ENCODE measurements at places on chromosomes 2 and 18. TPM values are rescaled to one million over a fixed set of nuclear protein-coding genes. Genes with fewer than 3 reads are reported as not detected.

Gene AQP12A
- total RNA-seq: not detected

Gene NAT8
- not detected for total RNA-seq

Gene SKA1
- 5.6 TPM for total RNA-seq

Gene HOXD8
- total RNA-seq: 23.4 TPM

Gene HAAO
- not detected for total RNA-seq

Gene C2orf78
- not detected for total RNA-seq

Gene ACKR3
- 10.1 TPM for total RNA-seq

Gene UCN
- total RNA-seq: not detected

Gene PDCD1
- total RNA-seq: not detected

Gene GALNT14
- 1.4 TPM for total RNA-seq

Gene B3GNT2
- total RNA-seq: 13.4 TPM

DNA sequence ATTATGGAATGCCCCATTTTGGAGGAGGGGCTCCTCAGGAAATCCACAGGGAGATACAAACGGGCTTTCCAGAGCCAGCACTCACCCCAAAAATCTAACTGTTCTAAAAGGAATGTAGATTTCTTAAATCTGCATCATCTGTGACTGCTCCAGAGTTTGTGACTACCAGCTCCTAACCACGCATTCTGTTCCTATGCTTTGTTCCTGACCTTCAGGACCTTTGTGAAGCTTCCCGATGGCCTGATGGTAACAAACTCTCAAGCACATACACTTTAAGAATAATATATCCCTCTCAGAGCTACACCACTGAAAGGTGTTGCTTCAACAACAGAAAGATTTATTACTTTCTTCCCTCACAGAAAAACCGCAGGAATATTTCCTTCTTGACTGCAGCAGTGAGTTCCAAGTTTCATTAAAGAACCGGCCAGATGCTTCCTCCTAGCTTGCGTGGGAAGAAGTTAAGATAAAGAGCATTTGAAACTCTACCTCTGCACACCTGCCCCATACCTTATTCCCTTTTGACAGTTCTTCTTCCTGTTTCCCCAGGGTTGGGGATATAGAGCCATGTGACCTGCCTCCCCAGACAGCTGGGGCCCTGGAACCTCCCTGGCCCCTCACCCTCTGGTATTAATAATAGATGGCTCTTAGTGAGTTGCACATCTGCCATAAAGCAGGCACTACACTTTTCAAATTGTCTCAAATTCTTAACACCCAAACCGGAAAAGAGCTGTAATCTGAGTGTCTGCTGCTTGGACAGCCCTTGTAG is 40.2 kb upstream of the EML4 start:
- no peaks in the 10 kb centered on the region for H3K36me3 ChIP-seq
- H3K4me3 ChIP-seq: no peak overlapping the region
- no peaks in the 10 kb centered on the region for H3K27me3 ChIP-seq
- H3K4me1 ChIP-seq: peaks cover 47% of the 10 kb centered on the region
- peak overlapping the region; percentile 43 for H3K27ac ChIP-seq

GRCh38 chr2:18829976-18830375 is 240.6 kb upstream of the NT5C1B start:
- no peaks in the 10 kb centered on the region for H3K36me3 ChIP-seq
- H3K4me3 ChIP-seq: peak overlapping the region; percentile 20
- DNase-seq: no peak
- peak overlapping the region; percentile 63 for H3K27ac ChIP-seq
- peaks cover 61% of the 10 kb centered on the region for H3K4me1 ChIP-seq

GRCh38 chr2:158756976-158757375 is 38.1 kb upstream of the DAPL1 start:
- peaks cover 17% of the 10 kb centered on the region for H3K4me1 ChIP-seq
- no peak overlapping the region for H3K27ac ChIP-seq
- no peak overlapping the region for H3K4me3 ChIP-seq
- no peaks in the 10 kb centered on the region for H3K27me3 ChIP-seq
- DNase-seq: peak; percentile 79

DNA sequence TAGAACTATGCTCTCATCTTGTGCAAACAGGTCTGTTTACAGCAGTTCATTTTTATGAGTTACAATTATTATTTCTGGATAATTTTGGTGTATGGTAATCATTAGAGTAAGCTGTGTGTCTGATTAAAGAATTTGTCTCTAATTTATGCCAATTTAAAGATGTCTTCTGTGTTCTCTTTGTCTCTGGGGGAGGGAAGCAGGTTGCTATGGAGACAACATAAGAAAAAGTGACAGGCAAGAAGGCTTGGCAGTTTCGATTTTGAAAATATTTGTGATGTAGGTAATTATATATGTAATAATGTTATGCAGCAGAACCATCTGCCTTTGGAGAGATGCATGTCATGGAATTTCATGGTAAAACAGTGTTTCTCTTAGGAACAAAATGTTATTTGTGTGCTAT is 78.2 kb downstream of the SH3RF3 start:
- no peak overlapping the region for H3K4me3 ChIP-seq
- peaks cover 31% of the 10 kb centered on the region for H3K4me1 ChIP-seq
- DNase-seq: no peak

DNA sequence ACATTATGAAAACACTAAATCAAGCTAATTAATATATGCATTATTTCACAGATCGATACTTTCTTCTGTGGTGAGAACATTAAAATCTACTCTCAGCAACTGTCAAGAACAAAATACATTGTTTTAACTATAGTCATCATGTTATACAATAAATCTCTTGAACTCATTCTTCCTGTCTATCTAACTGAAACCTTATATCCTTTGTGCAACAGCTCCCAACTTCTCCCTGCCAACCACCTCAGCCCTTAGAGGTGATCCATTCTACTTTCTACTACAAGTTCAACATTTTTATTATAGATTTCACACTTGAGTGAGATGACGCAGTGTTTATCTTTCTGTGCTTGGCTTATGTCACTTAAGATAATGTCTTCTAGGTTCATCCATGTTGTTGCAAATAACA is 535.2 kb upstream of the CRIM1 start:
- H3K36me3 ChIP-seq: no peaks in the 10 kb centered on the region
- no peak for DNase-seq
- H3K27ac ChIP-seq: no peak overlapping the region
- H3K4me3 ChIP-seq: no peak overlapping the region

DNA sequence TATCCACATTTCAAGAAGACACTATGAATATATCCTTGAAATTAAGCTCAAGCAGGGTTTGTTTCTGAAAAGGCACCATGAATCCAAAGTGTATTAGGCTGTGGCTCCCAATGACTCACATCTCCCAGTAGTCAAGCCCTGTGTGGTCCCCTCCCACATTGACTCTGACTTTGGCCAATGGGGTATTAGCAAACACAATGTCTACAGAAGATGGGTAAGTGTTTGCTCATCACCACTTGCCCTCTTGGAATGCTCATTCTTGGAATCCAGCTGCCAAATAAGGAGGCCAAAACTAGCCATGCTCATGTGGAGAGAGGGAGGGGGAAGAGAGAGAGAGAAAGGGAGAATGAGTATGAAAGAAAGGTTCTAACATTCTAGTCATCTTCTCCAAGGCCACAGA is 490.0 kb downstream of the TXNL1 start:
- DNase-seq: peak; percentile 93
- no peaks in the 10 kb centered on the region for H3K27me3 ChIP-seq
- H3K27ac ChIP-seq: peak overlapping the region; percentile 70
- no peaks in the 10 kb centered on the region for H3K36me3 ChIP-seq
- H3K4me1 ChIP-seq: peaks cover 37% of the 10 kb centered on the region
- H3K4me3 ChIP-seq: no peak overlapping the region

- H3K36me3 ChIP-seq: no peaks in the 10 kb centered on the region
- peaks cover 45% of the 10 kb centered on the region for H3K4me1 ChIP-seq
Observed at GRCh38 chr2:200784215-200784614, 27.5 kb upstream of the BZW1 start.

GRCh38 chr2:31217465-31218200 is at the start of gene CAPN14:
TSS of gene CAPN14 (minus strand) at chr2:31217515. CDS start at chr2:31205447, 12,068 bp downstream.
- H3K27me3 ChIP-seq: peaks cover 31% of the 10 kb centered on the region
- H3K27ac ChIP-seq: no peak within 1 kb of the TSS
- no peak within 1 kb of the TSS for H3K4me3 ChIP-seq
- H3K4me1 ChIP-seq: no peaks in the 10 kb centered on the region
- no peaks in the 10 kb centered on the region for H3K36me3 ChIP-seq
- no peak for DNase-seq

DNA sequence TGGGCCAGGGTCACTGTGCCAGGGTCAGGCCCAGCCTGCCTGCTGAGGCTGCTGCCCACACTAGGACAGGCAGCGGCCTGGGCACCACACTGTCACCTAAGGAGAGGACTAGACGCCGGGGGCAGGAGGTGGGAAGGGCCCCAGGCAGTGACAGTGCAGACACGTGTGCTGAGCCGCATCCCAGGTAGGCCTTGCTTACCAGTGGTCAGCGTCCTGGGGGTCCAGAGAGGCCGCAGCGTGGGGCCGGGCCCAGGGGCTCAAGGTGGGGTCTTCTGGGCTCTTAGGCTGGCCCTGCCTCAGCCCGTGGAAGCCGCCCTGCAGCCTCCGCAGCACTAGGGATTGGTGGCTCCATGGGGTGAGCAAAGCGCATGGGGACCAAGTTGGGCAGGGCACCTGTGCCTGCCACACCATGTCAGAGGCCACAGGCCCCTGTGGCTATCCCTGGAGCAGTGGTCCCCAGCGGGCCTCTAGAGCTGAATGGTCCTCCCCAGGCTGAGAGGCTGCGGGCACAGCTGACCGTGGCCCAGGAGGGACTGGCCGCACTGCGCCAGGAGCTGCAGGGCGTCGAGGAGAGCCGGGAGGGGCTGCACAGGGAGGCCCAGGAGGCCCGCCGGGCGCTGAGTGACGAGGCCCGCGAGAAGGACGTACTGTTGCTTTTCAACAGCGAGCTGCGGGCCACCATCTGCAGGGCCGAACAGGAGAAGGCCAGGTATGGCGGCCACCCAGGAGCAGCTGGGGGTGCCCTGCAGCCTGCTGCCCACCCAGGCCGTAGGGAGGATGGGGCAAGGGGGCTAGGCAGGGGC is 35.2 kb upstream of the SNED1 start:
- no peak overlapping the region for H3K4me3 ChIP-seq
- H3K27me3 ChIP-seq: no peaks in the 10 kb centered on the region
- H3K4me1 ChIP-seq: 0 out of 2 replicates have a peak, but pooled peaks cover 7% of the 10 kb centered on the region
- no peaks in the 10 kb centered on the region for H3K36me3 ChIP-seq
- no peak overlapping the region for H3K27ac ChIP-seq
- no peak for DNase-seq

- H3K36me3 ChIP-seq: peaks cover 60% of the 10 kb centered on the region
- DNase-seq: no peak
- H3K4me1 ChIP-seq: peaks cover 9% of the 10 kb centered on the region
- no peak overlapping the region for H3K4me3 ChIP-seq
- H3K27me3 ChIP-seq: no peaks in the 10 kb centered on the region
Observed at GRCh38 chr2:38748391-38748790, 2.8 kb downstream of the SRSF7 start.

DNA sequence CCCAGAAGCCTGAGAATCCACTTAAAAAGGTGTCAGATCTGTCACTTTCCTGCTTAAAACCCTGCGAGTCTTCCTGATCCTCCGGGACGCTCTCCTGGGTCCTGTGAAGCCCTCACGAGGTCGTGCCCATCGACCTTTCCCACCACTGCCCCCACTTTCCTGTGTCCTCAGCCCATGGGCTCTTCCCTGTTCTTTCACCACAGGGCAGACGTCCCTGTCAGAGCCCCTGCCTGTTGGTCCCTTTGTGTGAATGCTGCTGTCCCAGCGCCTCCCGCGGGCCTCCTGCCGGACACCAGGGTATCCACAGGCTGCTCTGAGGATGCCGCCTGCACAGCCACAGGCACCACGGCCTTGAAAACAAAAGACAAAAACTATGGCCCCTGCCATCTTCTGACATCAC is 125.6 kb downstream of the TMEM18 start:
- no peak overlapping the region for H3K4me3 ChIP-seq
- H3K27me3 ChIP-seq: no peaks in the 10 kb centered on the region
- H3K36me3 ChIP-seq: no peaks in the 10 kb centered on the region
- H3K27ac ChIP-seq: no peak overlapping the region
- DNase-seq: no peak
- no peaks in the 10 kb centered on the region for H3K4me1 ChIP-seq
